ENCODE measurements at places on chromosomes 2 and 18.
A peak's percentile ranks its signal among the peaks of the same experiment; 100 is the strongest.

DNA sequence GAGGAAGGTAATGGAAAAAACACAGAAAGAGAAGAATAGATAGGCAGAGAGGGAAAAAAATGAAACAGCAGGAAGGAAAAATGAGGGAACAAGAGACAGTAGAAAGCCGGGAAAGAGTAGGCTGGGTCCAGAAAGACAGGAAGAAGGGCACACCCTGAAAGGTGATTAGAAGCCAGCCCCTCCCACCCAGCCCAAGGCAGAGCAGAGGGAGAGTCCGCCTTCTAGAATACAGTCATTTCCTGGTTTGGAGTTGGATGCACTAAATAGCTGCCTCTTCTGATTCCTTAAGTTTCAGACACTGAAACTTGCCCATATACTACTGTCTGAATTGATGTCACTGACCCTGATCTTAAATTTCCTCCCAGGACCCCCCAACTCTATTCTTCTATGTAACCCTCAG is 17.9 kb upstream of the DSG3 start:
- DNase-seq = no peak

- no peak for DNase-seq
Observed at GRCh38 chr2:226999661-227000060, 163.8 kb downstream of the RHBDD1 start.

DNA sequence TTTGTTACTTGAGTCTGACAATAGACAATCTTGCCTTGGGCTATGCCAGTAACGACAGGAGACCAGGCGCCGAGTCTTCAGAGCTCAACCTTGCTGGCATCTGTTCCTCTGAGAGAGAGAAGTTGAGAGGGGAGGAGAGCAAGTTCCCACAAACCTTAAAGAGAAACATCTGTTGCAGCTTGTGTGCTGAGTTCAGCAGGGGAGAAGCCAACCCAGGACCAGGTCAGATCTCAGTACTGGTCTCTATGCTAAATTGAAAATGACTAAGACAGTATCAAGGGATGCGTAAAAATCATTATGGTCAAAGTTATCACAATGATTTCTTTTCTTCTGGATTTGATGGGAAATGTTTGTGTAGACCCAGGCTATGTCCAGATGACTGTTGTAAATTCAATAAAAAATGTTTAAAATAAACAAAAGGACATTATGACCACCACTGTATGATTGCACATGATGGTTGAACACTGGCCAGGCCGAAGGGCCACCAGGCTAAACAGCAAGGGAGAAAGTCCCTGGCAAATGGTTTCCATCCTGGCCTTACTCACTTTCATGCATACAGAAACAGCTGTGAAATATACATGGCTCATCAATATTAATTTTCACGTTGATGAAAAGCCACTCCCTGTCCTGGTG is 100.3 kb upstream of the PMAIP1 start:
- no peak for DNase-seq

DNA sequence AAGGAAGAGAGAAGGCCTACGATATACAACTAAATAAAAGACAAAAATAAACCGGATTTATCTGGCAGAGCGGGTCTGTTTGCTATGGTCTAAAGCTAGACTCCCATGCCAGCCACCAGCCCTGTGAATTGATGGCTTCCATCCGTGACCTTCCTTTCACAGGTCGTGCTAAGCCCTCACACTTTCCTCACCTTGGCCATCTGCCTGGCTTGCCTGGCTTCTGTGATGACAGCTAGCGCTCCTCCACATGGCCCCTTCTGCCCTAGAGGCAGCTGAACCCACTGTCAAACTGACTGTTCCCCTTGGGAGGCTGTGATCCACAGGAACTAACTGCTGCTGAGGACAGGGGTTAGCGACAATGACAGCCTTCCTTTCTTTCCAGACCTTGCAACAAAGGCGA is 32.5 kb downstream of the GAREM1 start:
- no peak for DNase-seq

GRCh38 chr2:88855620-88856408 is 164.3 kb downstream of the RPIA start:
- no peak for DNase-seq

DNA sequence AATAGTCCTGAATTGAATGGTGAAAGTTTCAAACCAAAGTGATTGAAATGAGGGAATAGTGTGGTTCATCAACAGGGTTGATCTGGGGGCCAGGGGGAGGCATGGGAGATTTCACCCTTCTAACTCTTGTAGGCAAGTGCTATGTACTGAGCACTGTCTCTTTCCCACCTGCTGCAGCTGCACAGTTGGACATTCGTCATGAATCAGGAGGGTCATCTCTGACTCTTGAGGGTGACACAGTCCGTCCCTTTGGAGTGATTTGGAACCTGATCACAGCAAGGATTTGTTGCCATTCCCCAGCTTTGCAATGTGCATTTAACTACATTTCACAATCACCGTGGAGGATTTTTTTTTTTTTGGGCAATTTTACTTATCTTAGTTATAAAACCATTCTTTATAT is 224.6 kb downstream of the PHLPP1 start:
- DNase-seq = no peak

DNA sequence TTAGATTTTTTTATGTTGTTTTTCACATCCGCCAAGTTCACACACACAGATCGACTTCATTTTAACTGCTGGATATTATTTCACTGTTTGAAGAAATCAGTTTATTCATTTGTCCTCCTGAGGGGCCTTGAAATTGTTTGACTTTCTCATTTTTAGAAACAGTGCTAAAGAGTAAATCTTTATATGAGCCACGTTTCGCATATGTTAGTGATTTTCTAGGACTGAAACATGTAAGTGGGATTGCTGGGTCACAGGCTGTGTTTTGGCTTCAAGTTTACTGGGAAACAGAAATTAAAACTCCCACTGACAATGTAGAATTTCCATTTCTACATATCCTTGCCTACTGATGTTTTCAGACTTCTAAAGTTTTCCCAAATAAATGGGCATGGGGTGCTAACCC is 363.8 kb downstream of the NCKAP5 start:
- no peak for DNase-seq

DNA sequence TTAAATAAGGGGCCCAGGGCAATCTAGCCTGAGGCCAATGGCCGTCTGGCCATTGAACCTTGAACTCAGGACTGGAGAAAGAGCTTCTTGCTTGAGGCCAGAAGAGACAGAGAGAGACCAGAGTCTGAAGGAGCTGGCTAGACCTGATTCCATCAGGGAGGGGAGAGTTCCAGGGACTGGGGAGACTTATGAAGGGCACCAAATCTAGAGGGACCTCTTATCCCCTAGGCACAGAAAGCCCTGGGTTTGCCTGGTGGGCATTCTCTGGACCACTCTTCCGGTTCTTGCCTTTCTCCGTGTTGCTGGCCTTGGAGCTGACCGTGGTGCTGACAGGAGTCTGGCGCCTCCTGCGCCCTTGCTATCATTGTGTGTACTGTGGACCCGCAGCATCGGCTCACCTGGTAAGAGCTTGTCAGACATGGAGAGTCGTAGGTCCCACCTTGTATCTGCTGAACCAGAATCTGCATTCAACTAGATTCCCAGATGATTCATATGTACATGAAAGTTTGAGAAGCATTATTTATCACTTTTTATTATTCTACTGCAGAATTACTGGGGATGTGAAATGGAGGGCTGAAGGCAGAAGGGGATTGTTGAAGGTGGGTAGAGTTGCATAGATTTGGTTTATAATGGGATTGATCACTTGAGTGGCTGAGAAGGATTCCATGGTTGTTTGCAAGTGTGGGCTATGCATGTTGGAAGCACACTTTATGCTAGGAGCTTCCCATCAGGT is 4.3 kb upstream of the TRPM8 start:
- peak; percentile 19 for DNase-seq

DNA sequence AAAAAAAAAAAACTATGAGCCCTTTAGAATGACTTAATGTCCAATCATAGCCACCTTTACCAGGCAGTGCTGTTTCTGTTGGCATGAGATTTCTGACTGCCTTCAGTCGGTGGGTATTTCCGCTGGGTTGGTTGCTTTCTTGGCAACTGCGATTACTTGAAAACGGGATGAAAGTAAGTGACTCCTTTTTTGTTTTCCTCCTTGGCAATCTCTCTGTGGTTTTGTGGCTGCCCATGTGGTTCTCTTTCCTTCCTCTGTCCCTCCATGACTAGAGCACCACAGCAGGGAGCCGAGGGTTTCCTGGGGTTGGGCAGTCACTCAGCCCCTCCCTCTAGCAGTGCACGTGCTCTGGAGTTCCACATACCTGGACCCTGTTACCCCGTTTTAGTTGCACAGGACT is 112.1 kb downstream of the KLHL29 start:
- no peak for DNase-seq

DNA sequence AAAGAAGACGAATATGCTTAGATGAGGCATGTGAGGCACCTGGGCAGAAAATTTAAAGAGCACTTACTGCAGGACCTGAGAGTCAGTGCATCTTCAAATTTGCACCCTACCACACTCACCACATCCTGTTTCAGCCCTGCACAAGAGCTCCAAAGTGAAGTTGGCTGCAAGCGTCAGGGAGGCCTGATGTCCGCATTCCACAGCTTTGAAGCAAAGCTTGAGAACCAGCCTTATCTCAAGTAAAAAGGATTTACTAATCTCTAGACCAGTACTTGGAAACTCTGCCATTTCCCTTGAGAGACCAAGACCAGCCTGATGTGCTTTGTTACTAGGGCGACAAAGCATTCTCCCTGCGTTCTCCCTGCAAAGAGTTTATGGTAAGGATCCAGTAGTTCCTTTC is 3.4 kb upstream of the ASNSD1 start:
- no peak for DNase-seq

DNA sequence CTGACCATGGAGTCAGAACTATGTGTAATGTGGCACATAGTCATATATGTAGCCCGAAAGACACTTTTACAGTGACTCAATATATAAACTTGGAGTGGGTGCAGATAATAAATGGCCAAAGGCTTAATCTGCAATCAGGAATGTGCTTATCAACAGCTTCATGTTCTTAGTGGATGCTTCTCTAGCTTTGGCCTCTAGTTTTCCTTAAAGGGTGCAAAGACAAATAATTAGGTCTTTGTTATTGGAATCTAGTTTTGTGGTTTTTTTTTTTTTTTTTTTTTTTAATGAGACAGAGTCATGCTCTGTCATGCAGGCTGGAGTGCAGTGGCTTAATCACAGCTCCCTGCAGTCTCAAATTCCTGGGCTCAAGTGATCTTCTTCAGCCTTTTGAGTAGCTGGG is 625.6 kb downstream of the EPHA4 start:
- DNase-seq = no peak

- DNase-seq = no peak
Observed at GRCh38 chr2:53356291-53356905, 411.2 kb upstream of the CHAC2 start.

DNA sequence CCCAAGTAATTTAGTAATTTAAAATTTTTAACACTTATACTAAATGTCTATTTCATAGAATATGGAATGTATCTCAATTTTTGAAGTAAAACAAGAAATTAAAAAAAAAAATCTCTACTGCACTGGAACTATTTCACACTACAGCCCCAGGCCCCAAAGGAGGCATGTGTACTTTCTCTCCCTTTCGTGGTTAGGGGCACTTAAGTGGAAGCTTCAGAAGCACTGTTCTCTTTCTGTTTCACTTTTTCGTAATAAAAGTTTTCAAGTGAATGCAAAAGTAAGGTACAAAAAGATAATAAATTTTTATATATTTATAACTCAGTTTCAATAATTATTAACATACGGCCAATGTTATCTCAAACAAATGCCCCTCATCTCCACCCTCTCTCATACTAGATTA is 123.8 kb upstream of the STON1 start:
- no peak for DNase-seq

GRCh38 chr2:100799686-100800085 is 20.3 kb upstream of the NPAS2 start:
- DNase-seq = no peak

GRCh38 chr18:67661555-67661954 is 145.0 kb upstream of the DSEL start:
- no peak for DNase-seq

GRCh38 chr2:238995634-238996033 is 147.7 kb downstream of the TWIST2 start:
- no peak for DNase-seq

- DNase-seq = no peak
Observed at GRCh38 chr2:57146951-57147350, 899.7 kb upstream of the VRK2 start.

DNA sequence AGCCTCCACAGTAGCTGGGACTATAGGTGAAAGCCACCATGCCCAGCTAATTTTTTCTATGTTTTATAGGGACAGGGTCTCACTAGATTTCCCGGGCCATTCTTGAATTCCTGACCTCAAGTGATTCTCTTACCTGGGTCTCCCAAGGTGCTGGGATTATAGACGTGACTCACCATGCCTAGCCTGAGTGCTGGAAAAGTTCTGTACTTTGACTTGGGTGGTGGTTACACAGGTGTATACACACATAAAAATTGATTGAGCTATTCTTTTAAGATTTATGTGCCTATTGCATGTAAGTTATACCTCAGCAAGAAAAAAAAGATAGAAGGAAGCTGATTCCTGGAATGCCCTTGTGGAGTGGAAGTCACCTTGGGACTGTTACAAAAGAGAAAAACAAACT is 34.8 kb upstream of the KCNF1 start:
- DNase-seq = no peak

DNA sequence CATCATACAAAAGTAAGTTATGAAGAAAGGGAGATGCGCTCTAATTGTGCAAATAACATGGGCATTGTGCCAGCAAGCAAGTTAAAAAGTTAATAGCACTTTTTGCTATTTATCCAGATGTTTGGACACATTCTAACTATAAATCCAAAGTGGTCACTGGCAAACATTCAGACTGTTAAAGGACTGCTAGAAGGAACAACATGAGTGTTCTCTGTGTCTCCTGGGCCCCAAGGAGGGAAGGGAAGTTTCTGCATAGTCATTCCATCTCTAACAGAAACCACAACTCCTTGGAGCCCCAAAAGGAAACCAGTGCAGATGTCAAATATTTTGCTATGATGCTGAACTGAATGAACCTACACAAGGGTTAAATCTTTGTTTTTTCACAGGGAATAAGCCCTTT is 213.3 kb upstream of the HNRNPA3 start:
- DNase-seq = no peak

GRCh38 chr2:174844295-174844708 is 80.0 kb upstream of the CHRNA1 start:
- DNase-seq = no peak

- DNase-seq = peak; percentile 75
Observed at GRCh38 chr2:24334245-24334633, 26.1 kb downstream of the ITSN2 start.

GRCh38 chr2:90207454-90208058 is 1516.1 kb downstream of the RPIA start:
- DNase-seq = peak; percentile 1

DNA sequence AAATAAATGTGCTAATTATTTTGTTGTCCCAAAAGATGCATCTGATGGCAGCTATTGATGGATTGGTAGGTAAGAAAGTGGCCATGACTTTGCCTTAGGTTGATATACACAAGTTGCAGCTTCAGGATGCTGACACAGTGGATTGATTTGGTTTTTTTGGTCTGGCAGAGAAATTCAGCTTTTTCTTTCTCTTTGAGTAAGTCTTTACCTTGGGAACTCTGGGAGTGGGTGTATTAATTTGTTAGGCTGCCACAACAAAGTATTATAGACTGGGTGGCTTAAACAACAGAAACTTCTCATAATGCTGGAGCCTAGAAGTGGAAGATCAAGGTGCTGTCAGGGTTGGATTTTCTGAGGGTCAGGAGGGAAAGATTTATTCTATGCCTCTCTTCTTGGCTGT is 19.8 kb upstream of the ICOS start:
- DNase-seq = no peak

GRCh38 chr2:80291656-80292055 is 12.9 kb downstream of the LRRTM1 start:
- DNase-seq = no peak

- DNase-seq = no peak
Observed at GRCh38 chr18:44386401-44386800, 294.3 kb upstream of the SETBP1 start.

- DNase-seq = no peak
Observed at GRCh38 chr2:207291625-207292252, 126.0 kb upstream of the KLF7 start.

- peak; percentile 80 for DNase-seq
Observed at GRCh38 chr2:96760036-96760985, at the start of gene CNNM4. CNNM4 (plus strand) TSS chr2:96760902; CDS start chr2:96761000, 98 bp downstream.

Measured in T47D (cell line).